Kasumi-1 (cell line): ENCODE measurements at places on chromosomes 16 and 17.
A peak's percentile ranks its signal among the peaks of the same experiment; 100 is the strongest.

DNA sequence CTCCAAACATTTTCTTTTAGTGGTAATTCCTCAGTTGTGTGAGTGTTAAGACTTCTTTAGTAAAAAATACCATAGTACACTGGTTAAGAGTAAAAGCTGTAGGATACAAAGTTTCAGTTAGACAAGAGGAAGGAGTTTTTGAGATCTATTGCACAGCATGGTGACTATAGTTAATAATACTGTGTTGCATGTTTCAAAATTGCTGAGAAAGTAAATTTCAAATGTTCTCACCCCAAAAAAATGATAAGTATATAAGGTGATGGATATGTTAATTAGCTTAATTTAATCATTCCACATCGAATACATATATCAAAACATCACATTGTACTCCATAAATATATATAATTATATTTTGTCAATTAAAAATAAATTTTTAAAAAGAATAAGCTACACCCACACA is 22.0 kb upstream of the NLK start:
- DNase-seq = no peak

DNA sequence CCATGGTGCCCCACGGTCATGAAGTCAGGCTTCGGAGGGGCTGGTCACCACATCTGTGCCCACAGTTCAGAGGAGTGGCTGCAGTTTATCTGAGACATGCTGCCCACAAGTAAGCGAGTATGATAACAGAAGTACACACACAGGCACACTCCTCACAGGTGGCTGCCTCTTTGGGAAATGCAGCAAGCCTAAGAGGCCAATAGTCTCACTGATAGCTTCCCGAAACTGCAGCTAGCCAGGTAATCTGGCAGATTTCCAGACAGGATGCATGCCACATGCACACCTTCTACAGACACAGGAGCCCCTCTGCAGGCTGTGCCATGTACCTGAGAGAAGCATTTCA is 12.6 kb upstream of the GFOD2 start:
- DNase-seq = no peak

DNA sequence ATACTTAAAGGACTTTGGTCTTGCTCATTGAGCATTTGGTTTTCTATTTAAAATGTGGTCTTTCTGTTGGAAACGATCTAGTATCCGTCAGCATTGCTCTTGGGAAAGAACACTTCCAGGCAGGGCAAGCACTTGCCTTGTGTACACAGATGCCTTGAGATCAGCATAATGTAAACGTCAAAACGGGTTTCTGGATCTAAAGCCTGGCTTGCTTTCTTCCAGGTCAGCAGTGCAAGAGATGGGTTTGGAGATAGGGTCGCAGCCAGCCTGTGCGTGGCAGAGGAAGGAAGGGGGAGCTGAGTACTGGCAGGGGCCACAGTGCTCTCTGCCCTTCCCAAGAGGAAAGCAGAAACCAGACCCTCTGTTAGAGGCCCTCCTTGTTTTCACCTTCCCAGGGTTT is 175.5 kb downstream of the LGALS9B start:
- no peak for DNase-seq

- DNase-seq = peak; percentile 7
Measured at GRCh38 chr17:2438823-2439222, 38.0 kb upstream of the MNT start.

DNA sequence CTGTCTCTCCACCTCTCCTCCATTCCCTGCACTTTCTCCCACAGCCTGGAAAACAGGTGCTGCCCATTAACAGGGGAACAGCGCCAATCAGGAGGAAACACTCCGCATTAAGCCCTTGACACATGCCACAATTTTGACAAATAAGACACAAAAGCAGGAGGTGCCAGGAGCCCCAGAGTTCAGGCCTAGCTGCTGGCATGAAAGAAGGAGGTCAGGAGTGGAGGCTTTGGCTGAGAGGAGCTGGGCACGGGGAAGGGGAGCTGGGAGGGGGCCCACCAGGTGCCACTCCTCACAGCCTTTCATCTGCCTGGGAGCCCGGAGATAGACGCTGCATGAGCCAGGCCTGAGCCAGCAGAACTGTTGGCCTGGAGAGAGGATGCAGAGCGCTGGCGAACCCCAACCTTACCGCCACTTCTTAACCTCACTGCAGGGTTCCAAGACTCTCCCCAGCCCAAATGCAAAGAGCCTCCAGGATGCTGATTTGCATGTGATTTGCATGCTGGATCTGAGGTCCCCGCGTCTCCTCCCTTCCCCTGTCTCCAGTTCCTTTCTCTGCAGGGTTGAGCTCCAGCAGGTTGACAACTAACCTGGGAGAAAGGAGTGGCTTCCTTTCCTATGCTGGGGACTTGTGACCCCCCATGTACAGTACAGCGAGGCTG is 139.8 kb upstream of the SDK2 start:
- no peak for DNase-seq

DNA sequence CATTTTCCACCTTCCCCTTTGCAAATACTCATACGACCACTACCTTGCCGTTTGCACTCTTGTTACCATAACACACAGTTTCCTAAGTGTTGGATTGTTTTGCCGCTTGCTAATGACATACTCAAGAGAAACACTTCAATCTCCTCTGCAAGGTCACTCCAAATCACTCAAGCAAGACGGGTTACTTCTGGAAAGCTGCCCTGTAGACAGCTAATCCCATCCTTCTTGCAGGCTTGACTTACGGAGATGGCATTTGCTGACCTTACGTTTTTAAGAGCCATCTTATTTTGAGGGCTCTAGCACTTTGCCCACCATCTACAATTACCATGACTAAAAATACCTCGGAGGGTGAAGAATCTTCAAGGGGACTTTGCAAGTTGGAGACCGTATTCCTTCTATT is 46.2 kb downstream of the MYH3 start:
- DNase-seq = no peak
